ENCODE measurements at places on chromosomes 2 and 18.
A peak's percentile ranks its signal among the peaks of the same experiment; 100 is the strongest.

- no peak for DNase-seq
Observed at GRCh38 chr2:202690321-202690900, 55.6 kb downstream of the FAM117B start.

DNA sequence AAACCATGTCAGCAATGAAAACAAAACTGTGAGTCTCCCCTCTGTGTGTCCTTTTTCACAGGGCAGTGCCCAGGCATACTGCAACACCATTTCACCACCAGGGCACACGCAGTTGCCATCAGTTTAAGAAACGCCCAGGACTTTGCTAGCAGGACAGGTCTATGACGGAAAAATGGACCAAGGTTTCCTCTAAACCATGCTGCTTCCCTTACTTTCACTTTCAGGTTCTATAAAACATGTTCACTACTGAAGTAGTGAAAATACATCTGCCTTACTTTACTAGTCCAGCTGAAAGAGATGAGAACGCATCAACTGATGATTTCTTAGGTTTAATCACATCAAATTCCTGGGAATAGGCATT, 110.5 kb downstream of the TCF4 start:
- DNase-seq, result no peak

DNA sequence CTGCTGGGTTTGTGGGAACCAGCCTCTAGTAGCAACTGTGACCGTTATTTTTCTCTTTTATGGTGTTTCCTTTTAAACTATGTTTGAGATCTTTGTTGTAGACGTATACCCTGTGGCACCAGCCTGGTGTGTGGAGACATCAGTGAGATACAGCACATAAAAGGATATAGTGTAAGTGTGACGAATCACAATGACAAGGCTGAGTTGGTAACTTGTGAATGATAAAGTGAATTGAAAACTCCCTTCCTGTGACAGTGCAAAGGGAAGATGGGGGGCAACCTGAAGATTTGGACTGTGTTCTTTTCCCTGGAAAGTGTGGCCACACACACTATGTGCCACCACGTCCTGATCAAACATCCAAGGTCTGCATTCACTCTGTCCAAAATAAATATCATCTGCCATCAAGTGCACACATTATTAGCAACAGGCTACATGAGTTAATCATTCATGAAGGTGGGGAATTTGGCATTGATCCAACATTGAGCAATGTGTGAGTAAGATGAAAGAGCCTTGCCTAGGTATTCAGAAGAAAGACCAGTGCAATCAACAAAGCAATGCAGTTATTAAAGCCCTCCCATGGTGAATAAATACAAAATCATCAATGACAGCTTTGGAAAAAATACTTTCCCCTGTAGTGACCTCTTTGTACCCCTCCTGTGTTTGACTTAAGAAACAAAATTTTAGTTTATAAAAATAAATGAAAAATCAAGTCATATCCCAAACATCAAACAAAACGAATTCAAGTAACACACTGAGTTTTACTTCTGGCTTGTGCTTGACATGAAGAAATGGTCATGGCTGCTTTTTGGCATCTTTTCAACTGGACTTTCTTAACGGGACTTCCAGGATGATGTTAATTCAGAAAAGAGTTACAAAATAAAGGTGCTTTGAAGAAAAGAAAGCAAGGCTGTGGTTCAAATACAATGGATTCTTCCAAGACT, 1280.5 kb upstream of the ZEB2 start:
- no peak for DNase-seq

GRCh38 chr2:191983186-191983585, 136.3 kb upstream of the CAVIN2 start:
- no peak for DNase-seq

- no peak for DNase-seq
Observed at GRCh38 chr2:217316743-217317142, 456.9 kb upstream of the TNP1 start.

DNA sequence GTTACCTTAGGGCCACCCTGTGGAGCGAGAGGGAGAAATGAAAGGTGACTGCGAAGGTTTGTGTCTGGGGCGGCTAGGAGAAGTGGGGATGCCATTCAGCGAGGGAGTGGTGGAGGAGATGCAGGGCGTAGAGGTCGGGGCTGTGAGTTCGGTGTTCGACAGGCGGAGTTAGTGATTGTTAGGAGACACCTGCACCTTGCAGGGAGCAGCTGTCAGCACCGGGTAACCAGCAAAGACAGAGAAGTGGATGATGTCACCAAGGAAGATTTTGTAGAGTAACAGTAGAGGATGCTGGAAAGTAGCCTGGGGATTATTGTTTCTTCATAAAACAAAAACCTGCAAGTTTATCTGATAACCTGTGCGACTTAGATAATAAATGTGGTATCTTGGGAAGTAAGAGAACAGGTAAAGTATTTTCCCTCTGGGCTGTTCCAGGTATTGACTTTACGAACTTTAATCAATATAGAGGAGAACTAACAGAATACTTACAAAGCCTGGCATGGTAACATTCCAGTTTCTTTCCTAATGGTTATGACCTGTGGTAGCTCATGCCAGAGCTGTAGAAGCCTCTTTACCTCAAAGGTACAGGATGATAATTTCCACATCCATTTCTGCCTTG, 63.8 kb downstream of the SPTBN1 start:
- DNase-seq, result no peak

DNA sequence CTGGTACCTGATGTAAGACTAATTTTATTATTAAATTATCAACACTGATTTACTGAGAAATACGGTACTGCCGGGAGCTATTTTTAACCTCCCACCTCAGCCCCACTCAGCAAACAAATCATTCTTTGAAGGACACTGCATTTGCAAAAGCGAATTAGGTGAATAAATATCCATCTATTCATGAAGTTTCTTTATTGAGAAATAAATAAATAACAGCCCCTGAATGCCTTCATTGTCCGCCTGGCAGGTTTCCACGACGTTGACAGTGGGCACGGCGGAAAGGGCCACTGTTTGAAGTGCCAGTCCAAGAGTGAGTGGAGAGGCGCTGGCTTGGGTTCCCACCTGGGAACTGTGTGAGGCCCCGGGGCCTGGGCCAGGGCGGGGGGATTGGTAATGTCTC, 15.7 kb downstream of the C1QL2 start:
- DNase-seq, result no peak

DNA sequence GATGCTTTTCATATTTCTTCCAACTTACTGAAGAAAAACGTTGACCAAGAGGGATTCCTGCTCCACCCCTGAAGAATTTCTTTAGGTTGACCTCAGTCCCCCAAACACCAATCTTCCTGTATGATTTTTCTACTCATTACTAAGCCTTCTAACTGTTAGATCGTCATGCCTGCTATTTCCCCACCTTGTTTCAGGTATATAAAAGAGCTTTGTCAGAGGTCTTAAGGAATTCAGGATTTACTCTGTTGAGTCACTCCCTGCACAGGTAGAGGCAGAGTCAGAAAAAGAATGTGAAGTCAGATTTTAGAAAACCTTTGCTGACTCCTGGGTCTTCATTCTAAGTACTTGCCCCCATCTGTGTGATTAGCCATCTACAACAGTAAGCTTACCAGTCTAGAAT, 83.8 kb upstream of the NOSTRIN start:
- no peak for DNase-seq

- DNase-seq, result no peak
Observed at GRCh38 chr2:220277445-220277975, 650.1 kb downstream of the SLC4A3 start.

DNA sequence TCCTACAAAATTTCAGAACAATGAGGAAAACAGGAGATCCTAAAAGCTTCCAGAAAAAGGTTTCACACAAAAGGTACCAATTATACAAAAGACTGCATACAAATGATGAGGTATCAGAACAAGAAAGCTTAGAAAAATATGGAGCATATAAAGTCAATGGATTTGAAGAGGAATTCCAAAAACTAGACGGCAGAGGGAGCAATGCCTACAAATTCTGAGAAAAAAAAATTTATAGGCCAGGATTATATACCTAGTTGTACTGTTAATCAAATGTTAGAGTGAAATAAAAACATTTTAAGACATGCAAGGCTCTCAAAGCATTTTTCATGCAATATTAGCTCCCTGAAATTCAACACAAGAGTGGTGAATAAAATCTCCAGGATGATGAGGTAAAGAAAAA, 106.2 kb downstream of the ZRANB3 start:
- DNase-seq, result no peak

DNA sequence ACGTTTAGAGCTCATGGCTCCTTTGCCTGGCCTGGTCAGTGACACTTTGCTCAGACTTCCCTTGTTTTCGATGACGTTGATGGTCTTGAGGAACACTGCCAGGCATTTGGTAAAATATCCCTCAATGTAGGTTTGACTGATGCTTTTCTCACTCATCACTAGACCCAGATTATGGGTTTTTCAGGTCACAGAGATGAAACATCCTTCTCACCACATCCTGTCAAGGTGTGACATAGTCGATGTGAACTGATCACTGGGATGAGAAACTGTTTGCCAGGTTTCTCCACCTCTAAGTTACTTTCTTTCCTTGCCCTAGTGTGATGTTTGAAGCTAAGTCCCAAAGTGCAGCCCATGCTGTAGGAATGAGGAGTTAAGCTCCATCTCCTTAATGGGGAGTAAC, 81.5 kb downstream of the AFF3 start:
- no peak for DNase-seq

DNA sequence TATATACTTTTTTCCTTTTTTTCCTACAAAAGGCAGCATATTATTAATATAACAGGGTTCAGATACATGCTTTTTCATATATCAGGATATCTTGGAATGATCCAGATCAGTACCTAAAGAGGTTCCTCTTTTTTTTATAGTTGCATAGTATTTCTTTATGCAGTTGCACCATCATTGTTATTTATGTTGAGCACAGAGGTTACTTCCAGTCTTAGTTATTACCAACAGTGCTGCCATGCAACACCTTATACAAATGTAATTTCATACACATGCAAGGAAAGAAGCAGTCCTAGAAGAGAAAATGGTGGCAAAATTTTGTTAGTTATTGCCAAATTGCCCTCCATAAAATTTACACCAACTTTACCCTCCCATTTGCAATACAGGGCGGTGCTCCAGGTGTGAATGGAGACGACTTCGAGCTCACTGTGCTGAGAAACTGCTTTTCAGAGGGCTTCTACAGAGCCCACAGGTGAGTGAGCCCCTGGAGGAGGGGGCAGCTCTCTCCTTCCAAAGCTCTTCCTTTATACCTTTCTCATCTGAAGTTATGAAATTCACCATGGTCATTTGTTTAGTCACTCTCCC, 30.0 kb upstream of the KCMF1 start:
- no peak for DNase-seq

GRCh38 chr2:172098650-172099471, 3.8 kb downstream of the DLX2 start:
- peak; percentile 42 for DNase-seq

DNA sequence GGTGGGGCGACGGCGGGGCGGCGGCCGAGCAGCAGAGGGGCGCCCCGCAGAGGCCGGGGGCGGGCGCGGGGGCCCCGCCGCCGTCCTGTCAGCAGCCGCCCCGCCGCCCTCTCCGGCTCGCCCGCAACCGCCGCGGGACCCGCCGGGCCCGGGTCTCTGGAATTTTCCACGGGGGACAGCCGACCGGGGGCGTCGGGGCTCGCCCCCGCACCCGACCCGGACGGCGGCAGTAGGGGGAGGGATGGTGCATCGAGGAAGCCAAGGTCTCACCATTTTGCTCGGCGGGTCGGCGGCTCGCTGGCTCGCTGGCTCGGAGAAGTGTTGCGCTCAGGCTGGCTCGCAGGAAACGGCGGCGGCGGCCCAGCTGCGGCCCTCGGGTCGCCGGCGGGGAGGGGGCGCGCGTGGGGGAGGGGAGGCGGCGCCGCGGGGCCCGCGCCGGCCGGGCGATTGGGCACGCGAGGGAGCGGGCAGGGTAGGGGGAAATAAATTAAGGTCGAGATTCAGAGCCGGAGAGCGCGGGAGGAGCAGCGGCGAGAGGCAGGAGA, 405 bp downstream of the PPP3R1 start:
- no peak for DNase-seq

- no peak for DNase-seq
Observed at GRCh38 chr2:74041726-74042125, 57.0 kb downstream of the TET3 start.

- DNase-seq, result peak; percentile 83
Observed at GRCh38 chr2:178193823-178194599, at the start of gene OSBPL6. Gene OSBPL6 (plus strand): TSS chr2:178194512. CDS start chr2:178306185, 111,673 bp downstream.

- DNase-seq, result no peak
Observed at GRCh38 chr2:5057891-5058351, 634.3 kb upstream of the SOX11 start.

GRCh38 chr2:147101941-147102790, 742.7 kb upstream of the ACVR2A start:
- DNase-seq, result no peak

DNA sequence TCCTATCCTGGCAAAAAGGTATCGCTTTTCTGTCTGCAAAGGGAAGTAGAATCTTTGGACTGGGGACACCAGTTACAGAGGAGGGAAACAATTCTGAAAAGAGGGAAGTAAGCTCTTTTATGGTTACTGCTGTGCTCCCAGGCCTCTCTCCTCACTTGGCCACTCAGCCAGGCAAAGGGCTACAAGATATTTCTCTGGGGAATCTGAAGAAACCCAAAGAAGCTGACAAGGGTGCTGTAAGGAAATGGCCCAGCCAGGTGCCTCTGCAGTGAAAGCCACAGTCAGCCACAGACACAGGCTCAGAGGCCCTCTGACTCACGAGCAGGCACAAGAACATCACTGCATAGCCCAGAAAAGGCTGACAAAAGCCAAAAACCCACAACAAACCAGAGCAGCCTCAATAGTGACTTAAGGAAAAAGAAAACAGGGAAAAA, 5.8 kb downstream of the HDLBP start:
- no peak for DNase-seq

- no peak for DNase-seq
Observed at GRCh38 chr2:126802774-126803433, 95.8 kb upstream of the TEX51 start.

DNA sequence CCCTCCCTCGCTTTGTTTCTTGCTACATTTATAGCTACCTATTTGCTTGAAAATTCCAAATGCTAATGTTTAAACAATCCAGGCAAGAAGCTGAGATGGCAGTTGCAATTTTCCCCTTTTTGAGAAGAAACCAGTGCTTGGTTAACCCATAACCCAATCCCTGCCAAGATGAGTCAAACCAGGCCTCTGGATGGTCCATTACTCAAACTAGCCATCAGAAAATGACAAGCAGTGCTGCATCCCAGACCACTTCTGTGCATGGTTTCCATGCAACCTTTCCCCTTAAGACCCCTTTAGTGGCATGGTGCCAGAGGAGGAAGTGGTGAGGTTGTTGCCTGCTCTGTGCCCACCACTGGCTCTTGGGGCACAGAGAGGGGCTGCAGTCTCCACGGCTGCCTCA, 131.2 kb upstream of the RMP24 start:
- DNase-seq, result no peak

DNA sequence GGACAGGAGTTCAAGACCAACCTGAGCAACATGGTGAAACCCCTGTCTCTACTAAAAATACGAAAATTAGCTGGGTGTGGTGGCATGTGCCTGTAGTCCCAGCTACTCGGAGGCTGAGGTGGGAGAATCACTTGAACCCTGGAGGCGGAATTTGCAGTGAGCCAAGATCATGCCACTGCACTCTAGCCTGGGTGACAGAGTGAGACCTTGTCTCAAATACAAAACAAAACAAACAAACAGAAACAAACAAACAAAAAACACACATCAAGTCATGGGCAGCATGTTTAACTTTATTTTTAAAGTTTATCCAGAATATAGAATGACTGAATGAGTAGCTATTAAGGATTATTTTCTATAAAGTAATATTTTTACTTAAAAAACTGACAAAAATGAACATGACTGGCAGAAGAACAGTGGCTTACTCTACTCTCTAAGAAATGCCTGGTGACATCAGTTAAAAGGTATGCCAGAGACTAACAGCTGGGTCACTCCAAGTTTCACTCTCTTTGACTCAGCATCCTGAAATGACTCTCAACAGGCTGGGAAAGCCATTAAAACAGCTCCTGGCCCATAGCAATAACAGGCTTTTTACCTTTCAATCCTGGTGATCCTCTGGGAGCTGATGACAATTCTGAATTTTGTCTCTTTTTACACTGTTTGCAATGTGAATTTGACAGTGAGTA, 281.6 kb upstream of the STON1 start:
- no peak for DNase-seq

Measured in WERI-Rb-1 (cell line).